ENCODE measurements at places on chromosomes 6 and 20. TPM values are rescaled to one million over a fixed set of nuclear protein-coding genes. Genes with fewer than 3 reads are reported as not detected.

Gene EEF1A2
- total RNA-seq, result 75.2 TPM

Gene ZSCAN16
- total RNA-seq, result 5.6 TPM

Gene BPIFB1
- not detected for total RNA-seq

Gene ALDH5A1
- 19.1 TPM for total RNA-seq

Gene PCK1
- not detected for total RNA-seq

Gene PACRG
- total RNA-seq, result not detected

Gene KCNG1
- total RNA-seq, result 0.55 TPM

Gene SUMO4
- 1.8 TPM for total RNA-seq

DNA sequence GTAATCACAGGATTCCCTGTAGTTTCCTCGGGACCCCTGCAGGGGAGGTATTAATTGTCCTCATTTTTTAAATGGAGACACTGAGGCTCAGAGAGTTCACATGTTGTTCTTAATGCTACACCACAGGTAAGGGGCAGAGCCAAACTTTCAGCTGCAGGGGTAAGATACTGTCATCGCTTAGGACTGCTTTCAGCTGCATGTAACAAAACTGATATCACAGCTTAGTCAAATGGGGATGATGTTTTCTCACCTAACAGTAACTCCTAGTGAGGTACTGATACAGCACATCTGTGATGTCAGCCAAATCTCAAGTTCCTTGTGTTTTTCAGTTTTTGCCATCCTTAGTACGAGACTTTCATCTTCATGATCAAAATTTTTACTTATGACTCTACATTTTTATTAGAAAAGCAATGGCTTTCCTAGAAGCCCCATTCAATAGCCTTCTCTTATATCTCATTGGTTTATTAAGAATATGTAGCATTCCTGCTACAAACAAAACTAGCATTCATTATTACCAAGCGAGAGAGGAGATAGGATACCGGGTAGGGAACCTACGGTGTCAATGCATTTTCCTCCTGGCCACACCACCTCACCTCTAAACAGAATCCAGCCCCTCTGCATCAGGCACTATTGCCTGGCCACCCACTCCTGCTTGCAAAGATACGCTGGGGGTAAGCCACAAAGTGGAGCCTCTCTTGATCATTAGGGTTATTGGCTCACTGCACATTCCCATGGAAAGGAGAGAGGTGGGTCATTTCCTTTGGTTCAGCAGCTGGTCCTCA lies 557.5 kb downstream of the CD83 start:
- H3K4me3 ChIP-seq, result no peak overlapping the region
- no peak overlapping the region for H3K27ac ChIP-seq
- no peak for DNase-seq

- H3K4me1 ChIP-seq, result peaks cover 16% of the 10 kb centered on the region
- H3K27me3 ChIP-seq, result no peaks in the 10 kb centered on the region
- H3K36me3 ChIP-seq, result no peaks in the 10 kb centered on the region
- peak; percentile 93 for DNase-seq
- no peak overlapping the region for H3K4me3 ChIP-seq
These were observed 25.5 kb downstream of the DCDC2 start for GRCh38 chr6:24332317-24332716.

DNA sequence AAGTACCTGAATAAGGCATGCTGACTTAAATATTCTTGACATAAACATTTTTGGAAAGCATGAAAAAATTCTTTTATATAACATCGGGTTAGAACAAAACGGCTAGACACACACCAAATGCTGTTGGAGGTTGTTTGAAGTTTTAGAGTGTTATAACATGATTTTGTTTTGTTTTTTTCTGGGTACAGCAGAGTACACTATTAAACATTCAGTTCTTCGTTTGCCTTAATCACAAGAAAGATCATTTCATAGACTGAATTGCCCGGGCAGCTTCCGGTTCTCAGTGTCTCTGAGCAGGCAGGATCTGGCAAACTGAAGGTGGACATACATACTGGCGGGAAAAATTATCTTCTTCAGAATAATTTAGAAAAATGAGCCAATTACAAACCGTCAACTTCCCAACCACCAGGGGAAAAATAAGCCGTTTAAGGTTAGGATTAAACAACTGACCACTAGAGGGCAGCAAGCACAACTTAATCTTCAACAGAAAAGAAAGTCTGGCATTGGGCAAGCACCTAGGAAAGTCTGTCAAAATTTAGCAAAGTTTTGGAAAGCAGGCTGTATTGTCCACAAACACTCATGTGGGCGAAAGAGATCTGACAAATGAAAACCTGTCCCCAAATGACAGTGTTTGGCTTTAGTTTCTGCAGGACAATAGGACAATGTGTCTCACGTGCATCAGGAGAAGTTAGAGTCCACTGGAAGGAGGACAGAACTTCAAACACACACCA lies 15.0 kb downstream of the ZNF217 start:
- no peaks in the 10 kb centered on the region for H3K27me3 ChIP-seq
- peaks cover 83% of the 10 kb centered on the region for H3K36me3 ChIP-seq
- peaks cover 64% of the 10 kb centered on the region for H3K4me1 ChIP-seq

GRCh38 chr6:139847457-139847813 lies 473.0 kb upstream of the CITED2 start:
- no peaks in the 10 kb centered on the region for H3K27me3 ChIP-seq
- no peak overlapping the region for H3K27ac ChIP-seq
- DNase-seq, result no peak

DNA sequence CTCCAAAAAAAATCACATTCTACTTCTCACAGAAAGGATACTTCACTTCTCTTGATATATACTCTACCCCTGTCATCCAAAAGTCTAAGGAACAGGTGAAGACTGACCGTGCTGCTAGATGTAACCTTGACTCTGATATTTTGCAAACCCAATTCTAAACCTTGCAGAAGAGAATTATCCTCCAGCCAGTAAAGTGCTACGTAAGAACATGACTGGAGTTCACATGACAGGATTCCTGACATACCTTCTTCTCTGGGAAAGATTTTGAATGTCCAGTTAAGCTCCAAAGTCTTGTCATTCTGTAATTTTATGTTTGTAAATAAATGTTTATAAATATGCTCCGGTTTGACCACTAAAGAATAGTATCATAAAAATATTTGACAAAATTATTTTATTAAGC lies 35.8 kb downstream of the BTBD9 start:
- no peak for DNase-seq
- H3K27me3 ChIP-seq, result no peaks in the 10 kb centered on the region
- H3K36me3 ChIP-seq, result no peaks in the 10 kb centered on the region
- H3K4me1 ChIP-seq, result no peaks in the 10 kb centered on the region

GRCh38 chr6:92849636-92850035 lies 569.7 kb downstream of the EPHA7 start:
- no peak overlapping the region for H3K27ac ChIP-seq
- no peaks in the 10 kb centered on the region for H3K4me1 ChIP-seq
- DNase-seq, result peak; percentile 13

- no peak overlapping the region for H3K27ac ChIP-seq
- H3K4me1 ChIP-seq, result no peaks in the 10 kb centered on the region
- DNase-seq, result no peak
- no peaks in the 10 kb centered on the region for H3K36me3 ChIP-seq
- no peak overlapping the region for H3K4me3 ChIP-seq
- H3K27me3 ChIP-seq, result no peaks in the 10 kb centered on the region
These were observed 12.4 kb upstream of the GHRH start for GRCh38 chr20:37273988-37274387.

DNA sequence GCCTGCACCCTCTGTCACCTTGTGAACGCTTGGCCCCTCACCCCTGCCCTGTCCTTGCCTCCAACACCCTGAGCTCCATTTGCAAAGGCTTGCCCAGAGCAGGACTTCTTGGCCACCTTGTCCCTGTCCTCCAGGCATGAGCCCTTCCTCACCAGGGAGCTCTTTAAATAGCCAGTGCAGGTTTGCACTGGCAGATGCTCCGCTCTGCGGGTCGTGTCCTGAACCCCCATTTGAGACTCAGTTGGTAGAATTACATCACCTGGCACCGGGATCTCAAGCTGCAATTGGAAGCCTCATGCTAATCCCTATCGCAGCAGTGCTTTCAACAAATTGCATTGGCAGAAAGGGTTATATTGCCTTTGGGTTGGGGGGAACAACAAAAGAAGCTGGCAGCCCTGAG lies 85.9 kb downstream of the TRMT6 start:
- no peak overlapping the region for H3K4me3 ChIP-seq
- no peak overlapping the region for H3K27ac ChIP-seq
- no peaks in the 10 kb centered on the region for H3K4me1 ChIP-seq
- DNase-seq, result no peak
- H3K36me3 ChIP-seq, result no peaks in the 10 kb centered on the region

- no peaks in the 10 kb centered on the region for H3K27me3 ChIP-seq
- H3K4me3 ChIP-seq, result no peak overlapping the region
- no peak for DNase-seq
- H3K4me1 ChIP-seq, result no peaks in the 10 kb centered on the region
- H3K27ac ChIP-seq, result no peak overlapping the region
These were observed 56.9 kb downstream of the BCAS1 start for GRCh38 chr20:54013471-54013870.

DNA sequence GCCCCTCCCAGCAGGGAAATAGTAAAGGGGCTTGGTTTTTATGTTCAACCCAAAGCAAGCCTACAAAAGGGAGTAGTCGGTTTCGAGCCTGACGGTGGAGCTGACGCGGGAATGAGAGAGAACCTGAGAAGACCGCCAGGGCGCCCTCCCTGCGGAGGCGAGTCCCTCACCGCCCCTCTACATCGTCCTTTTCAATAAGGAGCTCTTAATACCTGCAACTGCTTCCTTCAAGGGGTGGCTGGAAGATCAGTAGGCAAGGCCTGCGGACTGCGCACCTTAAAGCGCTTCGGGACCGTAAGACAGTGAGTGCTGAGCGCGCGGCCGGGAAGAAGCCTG lies 709 bp upstream of the ZNF76 start:
- no peaks in the 10 kb centered on the region for H3K27me3 ChIP-seq
- H3K36me3 ChIP-seq, result no peaks in the 10 kb centered on the region
- H3K27ac ChIP-seq, result peak overlapping the region; percentile 92
- peaks cover 16% of the 10 kb centered on the region for H3K4me1 ChIP-seq

DNA sequence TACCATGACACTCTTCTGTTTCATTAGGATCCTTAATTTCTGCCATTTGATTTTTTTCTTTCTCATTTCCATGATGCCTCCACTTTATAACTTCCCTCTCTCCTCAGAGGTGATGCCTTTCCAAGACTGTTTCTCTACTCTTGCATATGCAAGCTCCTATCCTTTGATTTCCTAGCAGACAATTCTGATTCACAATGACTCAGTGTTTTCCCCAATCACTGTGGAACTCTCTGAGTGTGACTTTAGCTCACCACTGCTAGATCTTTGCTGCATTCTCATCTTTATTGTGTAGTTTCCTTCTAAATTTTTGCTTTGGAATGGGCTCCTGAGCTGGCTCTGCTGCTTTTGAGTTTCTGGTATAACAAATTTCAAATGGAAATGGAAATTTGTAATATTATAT lies 184.9 kb downstream of the TINAG start:
- H3K4me1 ChIP-seq, result peaks cover 36% of the 10 kb centered on the region
- DNase-seq, result peak; percentile 61
- no peaks in the 10 kb centered on the region for H3K36me3 ChIP-seq
- no peaks in the 10 kb centered on the region for H3K27me3 ChIP-seq

- DNase-seq, result no peak
- no peaks in the 10 kb centered on the region for H3K4me1 ChIP-seq
- peaks cover 17% of the 10 kb centered on the region for H3K27me3 ChIP-seq
- H3K4me3 ChIP-seq, result no peak overlapping the region
- H3K27ac ChIP-seq, result no peak overlapping the region
These were observed 5.8 kb upstream of the ADAM33 start for GRCh38 chr20:3687655-3688054.

GRCh38 chr20:40704828-40705227 lies 15.8 kb upstream of the MAFB start:
- no peak overlapping the region for H3K27ac ChIP-seq
- no peaks in the 10 kb centered on the region for H3K36me3 ChIP-seq
- H3K27me3 ChIP-seq, result peaks cover 47% of the 10 kb centered on the region
- DNase-seq, result no peak
- H3K4me3 ChIP-seq, result no peak overlapping the region
- H3K4me1 ChIP-seq, result no peaks in the 10 kb centered on the region

DNA sequence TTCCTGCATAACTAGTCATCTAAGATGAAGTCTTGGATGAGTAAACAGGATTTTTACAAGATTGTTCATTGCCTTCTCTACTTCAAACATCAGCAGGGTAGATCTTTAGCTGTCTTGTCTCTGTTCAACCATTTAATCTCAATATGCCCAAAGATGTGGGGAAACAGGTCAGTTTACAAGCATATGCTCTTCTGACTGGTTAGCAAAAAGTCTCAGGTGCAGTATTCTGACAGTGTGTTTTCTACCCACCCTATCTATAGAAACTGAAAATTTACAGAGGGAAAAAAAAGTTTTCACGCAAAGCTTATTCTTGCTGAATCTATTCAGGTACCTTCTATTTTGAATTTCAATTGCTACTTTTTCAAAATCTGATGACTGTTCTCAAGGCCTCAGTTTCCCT lies 29.0 kb downstream of the MAP3K5 start:
- H3K27me3 ChIP-seq, result no peaks in the 10 kb centered on the region
- no peak overlapping the region for H3K4me3 ChIP-seq
- no peak for DNase-seq
- peaks cover 14% of the 10 kb centered on the region for H3K4me1 ChIP-seq

- no peak for DNase-seq
- H3K4me3 ChIP-seq, result no peak overlapping the region
- H3K27ac ChIP-seq, result no peak overlapping the region
These were observed 63.6 kb upstream of the FAM184A start for GRCh38 chr6:119142041-119142440.

DNA sequence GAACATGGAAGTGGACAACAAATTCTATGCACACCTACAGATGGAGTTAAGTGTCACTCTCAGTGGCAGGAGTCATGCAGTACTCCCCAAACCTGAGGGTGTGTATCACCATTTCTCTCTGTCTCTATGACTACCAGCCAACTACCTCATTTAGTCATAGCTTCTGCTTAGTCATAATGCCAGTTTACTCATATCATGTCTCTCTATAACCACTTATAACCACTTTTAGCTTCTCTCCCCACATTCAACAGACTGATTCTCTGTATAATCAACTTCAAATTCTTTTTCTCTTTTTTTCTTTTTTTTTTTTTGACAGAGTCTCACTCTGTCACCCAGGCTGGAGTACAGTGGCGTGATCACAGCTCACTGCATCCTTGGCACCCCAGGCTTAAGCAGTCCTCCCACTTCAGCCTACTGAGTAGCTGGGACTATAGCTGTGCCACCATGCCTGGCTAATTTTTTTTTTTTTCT lies 13.8 kb upstream of the GTF3C6 start:
- H3K27me3 ChIP-seq, result no peaks in the 10 kb centered on the region
- H3K27ac ChIP-seq, result peak overlapping the region; percentile 62
- peak; percentile 18 for DNase-seq
- H3K4me3 ChIP-seq, result no peak overlapping the region

Data from PC-9 (cell line).